ENCODE measurements at places on chromosomes 1 and 21. TPM values are rescaled to one million over a fixed set of nuclear protein-coding genes. Genes with fewer than 3 reads are reported as not detected.

GRCh38 chr1:213374369-213374768 is 323.3 kb downstream of the RPS6KC1 start:
- H3K27me3 ChIP-seq, result no peaks in the 10 kb centered on the region
- H3K4me3 ChIP-seq, result no peak overlapping the region
- H3K27ac ChIP-seq, result no peak overlapping the region
- H3K4me1 ChIP-seq, result no peaks in the 10 kb centered on the region
- DNase-seq, result no peak

DNA sequence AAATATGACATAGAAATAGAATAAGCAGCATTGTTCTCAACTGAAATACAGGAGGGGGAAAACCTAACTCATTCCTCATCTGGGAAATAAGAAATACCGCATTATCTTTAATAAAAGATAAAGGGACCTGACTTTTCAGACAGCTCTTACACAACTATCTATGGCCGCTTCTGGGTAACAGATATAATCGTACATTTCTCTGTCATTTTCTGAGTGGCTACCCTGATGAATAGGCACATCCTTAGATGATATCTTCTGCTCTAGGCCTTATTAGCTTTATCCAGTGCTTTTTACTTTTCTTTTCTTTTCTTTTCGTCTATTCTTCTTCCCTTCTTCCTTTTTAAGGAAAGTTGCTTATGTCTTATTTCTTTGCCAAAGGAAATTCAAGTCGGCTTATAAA is 356.9 kb upstream of the GREM2 start:
- no peak overlapping the region for H3K4me3 ChIP-seq
- DNase-seq, result no peak
- H3K36me3 ChIP-seq, result no peaks in the 10 kb centered on the region
- H3K27ac ChIP-seq, result no peak overlapping the region
- no peaks in the 10 kb centered on the region for H3K4me1 ChIP-seq

HSD11B1 gene
- total RNA-seq, result 0.80 TPM

GRCh38 chr1:110312188-110313121 is 26.7 kb upstream of the RBM15 start:
- H3K4me1 ChIP-seq, result no peaks in the 10 kb centered on the region
- H3K4me3 ChIP-seq, result no peak overlapping the region
- peak; percentile 59 for DNase-seq
- H3K27me3 ChIP-seq, result no peaks in the 10 kb centered on the region
- no peak overlapping the region for H3K27ac ChIP-seq

PUSL1 gene
- total RNA-seq, result 34.3 TPM

DNA sequence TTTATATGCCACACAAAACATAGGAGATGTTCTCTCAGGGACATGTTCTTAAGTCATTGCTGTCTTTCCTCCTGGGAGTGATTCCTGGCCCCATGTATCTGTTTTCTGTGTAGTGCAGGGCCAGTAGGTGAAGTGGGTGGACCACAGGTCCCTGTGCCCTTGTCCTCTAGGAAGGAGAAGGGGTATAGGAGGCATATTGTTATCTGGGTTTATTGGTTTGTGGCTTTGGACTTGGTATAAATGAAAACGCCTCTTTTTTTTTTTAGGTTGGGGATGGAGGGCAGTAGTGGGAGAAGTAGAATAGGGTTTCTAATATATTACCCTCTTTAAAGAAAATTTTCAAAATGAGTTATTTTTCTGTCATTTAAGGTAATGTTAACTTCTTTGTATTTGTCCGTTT is 29.4 kb downstream of the DYRK1A start:
- H3K4me1 ChIP-seq, result peaks cover 72% of the 10 kb centered on the region
- DNase-seq, result no peak
- no peaks in the 10 kb centered on the region for H3K36me3 ChIP-seq
- no peak overlapping the region for H3K27ac ChIP-seq
- H3K4me3 ChIP-seq, result no peak overlapping the region
- H3K27me3 ChIP-seq, result no peaks in the 10 kb centered on the region

DNA sequence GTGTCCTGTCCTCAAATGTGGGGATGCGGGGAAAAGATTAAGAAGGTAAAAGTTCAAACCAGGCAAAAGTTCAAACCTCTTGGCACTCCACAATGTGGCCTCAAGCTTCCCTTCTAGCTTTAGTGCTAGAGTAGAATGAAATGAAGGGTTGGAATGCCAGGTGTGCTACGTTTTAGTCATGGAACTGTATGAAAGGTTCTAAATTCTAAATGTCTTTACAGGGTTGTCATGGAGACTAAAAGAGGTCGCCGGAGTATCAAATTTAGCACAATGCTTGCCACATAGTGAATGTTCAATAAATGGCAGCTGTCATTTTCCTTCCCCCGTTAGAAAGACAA is 57.2 kb upstream of the LRRC8D start:
- H3K27ac ChIP-seq, result peak overlapping the region; percentile 48
- peak overlapping the region; percentile 80 for H3K4me3 ChIP-seq
- DNase-seq, result no peak
- H3K4me1 ChIP-seq, result peaks cover 37% of the 10 kb centered on the region
- H3K27me3 ChIP-seq, result no peaks in the 10 kb centered on the region

UMODL1 gene
- 0.07 TPM for total RNA-seq

PAX7 gene
- not detected for total RNA-seq

DNA sequence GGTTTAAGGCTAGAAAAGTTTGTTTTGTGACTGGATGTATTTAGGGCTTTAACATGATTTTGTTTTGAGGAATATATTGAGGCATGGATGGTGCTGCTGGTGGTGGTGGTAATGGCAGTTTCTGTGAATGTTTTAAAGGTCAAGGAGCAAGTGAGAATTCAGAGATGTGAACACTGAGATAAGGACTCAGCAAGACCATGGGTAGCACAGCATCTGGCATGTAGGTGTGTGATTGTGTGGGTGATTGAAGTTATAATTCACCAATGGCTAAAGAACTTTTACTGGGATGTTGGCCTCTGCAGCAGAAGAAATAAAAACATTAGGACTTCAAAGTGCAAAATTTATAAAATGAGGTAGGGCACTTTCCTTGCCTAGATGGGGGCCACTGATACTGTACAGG is 65.9 kb downstream of the MACF1 start:
- no peak overlapping the region for H3K4me3 ChIP-seq
- H3K27me3 ChIP-seq, result no peaks in the 10 kb centered on the region
- H3K4me1 ChIP-seq, result peaks cover 56% of the 10 kb centered on the region
- H3K27ac ChIP-seq, result no peak overlapping the region
- DNase-seq, result no peak
- no peaks in the 10 kb centered on the region for H3K36me3 ChIP-seq

INAVA gene
- 0.24 TPM for total RNA-seq

DNA sequence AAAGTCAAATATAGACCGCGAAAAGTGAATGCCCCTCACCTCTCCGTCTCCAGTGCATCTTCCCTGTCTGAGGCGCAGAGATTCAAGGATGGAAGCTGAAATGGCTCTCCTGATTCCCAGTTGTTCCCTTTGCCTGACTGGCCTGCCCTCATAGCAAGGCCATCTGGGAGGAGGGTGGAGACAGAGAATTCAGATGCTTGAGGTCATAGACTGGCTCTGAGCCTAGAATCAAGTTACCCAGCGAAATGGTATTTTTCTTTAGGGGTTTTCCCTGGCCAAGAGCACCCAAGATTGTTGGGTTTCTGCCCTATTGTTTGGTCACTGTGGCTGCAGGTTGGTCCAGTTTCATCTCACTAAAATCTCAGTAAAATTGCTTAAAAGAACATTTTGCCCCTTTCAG is 7.2 kb downstream of the METTL13 start:
- no peak overlapping the region for H3K27ac ChIP-seq
- H3K4me3 ChIP-seq, result no peak overlapping the region
- peaks cover 22% of the 10 kb centered on the region for H3K4me1 ChIP-seq
- H3K27me3 ChIP-seq, result no peaks in the 10 kb centered on the region
- DNase-seq, result no peak
- peaks cover 68% of the 10 kb centered on the region for H3K36me3 ChIP-seq

GRCh38 chr1:208054911-208055379 is 144.0 kb upstream of the CD34 start:
- no peaks in the 10 kb centered on the region for H3K4me1 ChIP-seq
- no peaks in the 10 kb centered on the region for H3K36me3 ChIP-seq
- no peak overlapping the region for H3K4me3 ChIP-seq
- DNase-seq, result no peak

- H3K27me3 ChIP-seq, result no peaks in the 10 kb centered on the region
- no peaks in the 10 kb centered on the region for H3K4me1 ChIP-seq
- no peak for DNase-seq
- H3K27ac ChIP-seq, result no peak overlapping the region
- H3K4me3 ChIP-seq, result no peak overlapping the region
Measured at GRCh38 chr1:96508233-96508632, 213.4 kb upstream of the PTBP2 start.

- no peak for DNase-seq
- H3K4me1 ChIP-seq, result no peaks in the 10 kb centered on the region
- H3K36me3 ChIP-seq, result no peaks in the 10 kb centered on the region
- H3K27me3 ChIP-seq, result no peaks in the 10 kb centered on the region
Measured at GRCh38 chr1:72221811-72222210, 60.5 kb downstream of the NEGR1 start.

DNA sequence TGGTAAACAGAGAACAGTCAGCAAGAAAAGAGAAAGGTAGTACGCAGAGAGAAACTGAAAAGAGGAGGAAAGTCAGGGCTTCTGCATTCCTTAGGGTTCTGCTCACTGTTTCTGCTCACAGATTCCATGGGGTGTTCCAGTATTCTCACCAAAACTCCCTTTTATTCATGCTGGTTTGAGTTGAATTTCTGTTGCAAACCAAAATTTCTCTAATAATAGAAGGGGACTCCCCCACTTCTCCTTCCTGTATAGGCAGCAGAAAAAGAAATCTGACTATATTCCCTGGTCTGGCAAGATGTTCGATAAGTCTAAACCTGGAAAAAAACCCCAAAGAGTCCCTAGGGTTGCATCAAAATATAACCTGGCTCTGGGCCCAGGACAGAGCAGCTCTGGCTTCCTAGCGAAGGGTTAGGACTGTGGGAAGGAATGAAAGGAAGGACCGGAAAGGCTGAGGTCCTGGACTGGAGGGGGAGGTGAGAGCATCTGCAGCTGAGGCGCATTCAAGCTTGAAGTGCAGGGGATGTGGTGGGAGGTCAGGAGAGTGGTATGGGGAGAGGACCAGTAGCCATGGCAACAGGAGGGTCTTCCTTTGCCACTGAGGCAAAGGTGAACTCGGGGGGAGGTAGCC is 18.8 kb upstream of the RGS16 start:
- DNase-seq, result no peak
- H3K4me1 ChIP-seq, result no peaks in the 10 kb centered on the region
- no peak overlapping the region for H3K27ac ChIP-seq
- no peak overlapping the region for H3K4me3 ChIP-seq
- no peaks in the 10 kb centered on the region for H3K36me3 ChIP-seq

- H3K27me3 ChIP-seq, result no peaks in the 10 kb centered on the region
- no peak overlapping the region for H3K4me3 ChIP-seq
- H3K36me3 ChIP-seq, result no peaks in the 10 kb centered on the region
Measured at GRCh38 chr1:195962051-195962450, 646.2 kb downstream of the KCNT2 start.

HSD3B2 gene
- not detected for total RNA-seq

- peak overlapping the region; percentile 20 for H3K27ac ChIP-seq
- no peak for DNase-seq
- H3K27me3 ChIP-seq, result peaks cover 6% of the 10 kb centered on the region
- no peak overlapping the region for H3K4me3 ChIP-seq
Measured at GRCh38 chr1:39892601-39893595, 8.8 kb downstream of the MYCL start.

DNA sequence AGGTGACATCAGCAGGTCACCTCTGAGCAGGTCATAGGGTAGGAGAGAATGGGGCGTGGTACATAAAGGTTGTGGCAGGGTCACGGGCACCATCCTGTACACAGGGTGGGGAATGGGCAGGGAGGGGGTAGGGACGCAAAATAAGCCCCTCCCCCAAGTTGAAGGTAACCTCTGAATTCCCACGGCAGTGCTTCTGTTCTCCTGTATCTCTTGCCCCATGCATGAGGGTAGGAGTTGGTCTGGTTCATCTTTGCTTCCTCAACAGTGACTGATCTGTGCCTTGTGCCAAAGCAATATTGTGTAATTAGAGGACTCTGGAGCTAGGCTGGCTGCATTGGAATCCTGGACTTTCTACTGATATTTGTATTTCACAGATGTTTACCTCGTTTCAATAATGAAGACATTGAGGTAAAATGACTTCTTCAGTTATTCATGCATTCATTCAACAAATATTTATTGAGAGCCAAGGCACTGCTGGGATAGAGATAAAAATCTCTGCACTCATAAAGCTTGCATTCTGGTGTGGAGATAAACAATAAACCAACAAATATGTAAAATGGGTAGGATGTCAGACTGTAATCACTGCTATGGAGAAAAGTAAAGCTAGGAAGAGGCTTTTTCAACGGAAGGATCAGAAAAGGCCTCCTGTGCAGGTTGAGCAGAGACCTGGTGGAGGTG is 18.4 kb upstream of the GFI1 start:
- no peak overlapping the region for H3K4me3 ChIP-seq
- H3K36me3 ChIP-seq, result no peaks in the 10 kb centered on the region
- no peak for DNase-seq
- no peak overlapping the region for H3K27ac ChIP-seq
- H3K27me3 ChIP-seq, result no peaks in the 10 kb centered on the region

DNA sequence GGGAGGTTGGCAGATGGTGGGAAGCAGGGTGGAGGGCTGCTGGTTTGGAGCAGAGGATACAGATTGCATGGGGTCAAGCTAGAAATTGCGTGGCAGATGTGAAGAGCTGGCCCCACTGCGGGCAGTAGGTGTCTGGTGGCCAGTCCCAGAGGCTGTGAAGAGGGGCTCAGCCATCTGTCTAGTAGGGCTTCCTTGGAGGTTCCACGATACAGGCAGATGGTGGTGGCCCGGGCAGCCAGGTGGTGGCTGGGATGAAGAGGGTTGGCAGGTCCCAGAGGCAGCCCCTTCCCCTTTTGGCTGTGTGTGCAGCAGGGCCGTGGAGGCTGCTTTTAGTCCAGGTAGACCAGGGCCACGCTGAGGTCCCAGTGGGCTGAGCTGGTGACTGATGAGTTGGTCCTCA is 16.6 kb downstream of the PSEN2 start:
- H3K36me3 ChIP-seq, result no peaks in the 10 kb centered on the region
- H3K27me3 ChIP-seq, result no peaks in the 10 kb centered on the region
- no peak overlapping the region for H3K27ac ChIP-seq
- H3K4me3 ChIP-seq, result no peak overlapping the region
- no peak for DNase-seq

AQP10 gene
- not detected for total RNA-seq

- no peak overlapping the region for H3K27ac ChIP-seq
- no peaks in the 10 kb centered on the region for H3K4me1 ChIP-seq
- no peaks in the 10 kb centered on the region for H3K27me3 ChIP-seq
Measured at GRCh38 chr1:211534545-211535291, 42.8 kb upstream of the RD3 start.

- DNase-seq, result no peak
- H3K36me3 ChIP-seq, result peaks cover 18% of the 10 kb centered on the region
- no peaks in the 10 kb centered on the region for H3K27me3 ChIP-seq
- H3K4me3 ChIP-seq, result no peak overlapping the region
- peaks cover 33% of the 10 kb centered on the region for H3K4me1 ChIP-seq
- H3K27ac ChIP-seq, result no peak overlapping the region
Measured at GRCh38 chr1:155169541-155169940, 3.6 kb downstream of the KRTCAP2 start.

- H3K4me3 ChIP-seq, result no peak overlapping the region
- no peaks in the 10 kb centered on the region for H3K4me1 ChIP-seq
- H3K27ac ChIP-seq, result no peak overlapping the region
- no peaks in the 10 kb centered on the region for H3K36me3 ChIP-seq
Measured at GRCh38 chr1:2372551-2373490, 18.5 kb downstream of the MORN1 start.
